ENCODE measurements at places on chromosomes 5 and 9.

DNA sequence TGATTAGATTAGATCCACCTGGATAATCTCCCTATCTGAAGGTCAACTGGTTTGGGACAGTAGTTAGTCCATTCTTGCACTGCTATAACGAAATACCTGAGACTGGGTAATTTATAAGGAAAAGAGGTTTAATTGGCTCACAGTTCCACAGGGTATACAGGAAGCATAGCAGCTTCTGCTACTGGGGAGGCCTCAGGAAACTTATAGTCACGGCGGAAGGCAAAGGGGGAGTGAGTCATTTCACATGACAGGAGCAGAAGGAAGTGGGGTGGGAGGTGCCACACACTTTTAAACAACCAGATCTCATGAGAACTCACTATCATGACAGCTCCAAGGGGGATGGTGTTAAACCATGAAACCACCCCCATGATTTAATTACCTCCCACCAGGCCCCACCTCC is 9.9 kb downstream of the C9orf40 start:
- DNase-seq: no peak

- DNase-seq: no peak
These were observed 146.3 kb downstream of the SNCAIP start for GRCh38 chr5:122458278-122458872.

DNA sequence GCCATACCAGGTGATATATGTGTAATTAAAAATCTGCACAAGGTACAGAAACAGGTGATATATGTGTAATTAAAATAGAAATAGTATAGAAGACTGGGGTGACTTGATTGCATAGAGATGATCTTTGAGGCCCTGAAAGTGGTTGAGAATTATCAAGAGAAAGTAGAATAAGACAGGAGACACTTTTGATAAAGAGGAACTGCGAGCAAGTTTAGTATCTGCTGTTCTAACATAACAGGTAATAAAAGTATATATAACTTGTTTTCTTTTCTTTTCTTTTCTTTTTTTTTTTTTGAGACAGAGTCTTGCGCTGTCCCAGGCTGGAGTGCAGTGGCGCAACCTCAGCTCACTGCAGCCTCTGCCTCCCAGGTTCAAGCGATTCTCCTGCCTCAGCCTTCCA is 5.4 kb downstream of the SNX2 start:
- DNase-seq: no peak

DNA sequence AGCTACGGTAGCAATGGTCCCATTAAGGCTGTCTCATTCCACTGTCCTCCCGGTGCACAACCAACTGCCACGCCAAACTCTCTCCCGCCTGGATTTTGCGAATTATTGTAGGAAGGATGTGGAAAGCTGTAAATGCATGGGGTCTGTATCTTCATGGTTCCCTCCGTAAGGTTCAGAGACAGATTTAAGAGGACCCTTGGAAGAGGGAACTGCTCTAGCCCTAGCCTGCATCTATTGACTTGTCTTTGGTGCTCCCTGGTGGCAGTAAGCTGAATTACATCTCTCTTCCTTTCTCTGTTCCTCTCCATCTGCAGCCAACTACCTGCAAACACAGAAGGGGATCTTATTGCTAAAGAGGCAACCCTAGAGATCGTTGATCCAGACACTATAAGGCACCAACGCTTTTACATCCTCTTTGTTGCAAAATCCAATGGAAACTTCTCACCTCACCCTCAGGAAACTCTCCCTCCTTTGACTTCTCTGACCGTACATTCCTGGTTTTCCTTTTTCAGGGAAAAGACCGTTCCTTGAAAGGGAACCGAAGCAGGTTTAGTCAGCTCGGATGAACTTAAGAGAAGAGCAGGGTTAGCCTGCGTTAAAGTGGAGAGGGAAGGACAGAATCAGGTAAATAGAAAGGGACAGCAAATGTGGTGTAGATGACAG is 11.9 kb downstream of the CAPSL start:
- peak; percentile 60 for DNase-seq

- peak; percentile 61 for DNase-seq
These were observed 66.7 kb downstream of the DAB2IP start for GRCh38 chr9:121718084-121718483.

GRCh38 chr5:81286059-81286617 is 15.2 kb upstream of the ZCCHC9 start:
- no peak for DNase-seq

GRCh38 chr9:5902377-5902776 is 11.7 kb downstream of the MLANA start:
- DNase-seq: no peak

DNA sequence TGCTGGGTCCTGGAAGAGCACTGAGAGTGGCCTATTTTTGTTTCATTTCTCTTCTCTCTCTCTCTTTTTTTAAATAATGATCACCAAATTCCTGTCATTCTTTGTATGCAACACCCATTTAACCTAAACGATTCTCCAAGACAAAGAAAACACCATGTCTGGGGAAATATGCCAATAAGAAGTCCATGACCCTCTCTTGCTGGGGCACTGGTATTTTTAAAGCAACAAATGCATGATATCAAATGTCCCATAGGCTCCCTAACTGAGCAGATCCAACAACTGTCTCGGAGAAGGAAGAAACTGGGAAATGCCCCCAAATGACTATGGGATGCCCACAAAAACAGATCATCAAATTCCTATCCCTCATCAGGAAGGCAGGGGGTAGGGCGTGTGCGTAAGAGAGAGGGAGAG is 567.4 kb downstream of the CCDC171 start:
- no peak for DNase-seq

GRCh38 chr5:170565072-170565471 is 61.3 kb downstream of the KCNIP1 start:
- peak; percentile 92 for DNase-seq

GRCh38 chr5:41918105-41918504 is 7.0 kb upstream of the FBXO4 start:
- no peak for DNase-seq

DNA sequence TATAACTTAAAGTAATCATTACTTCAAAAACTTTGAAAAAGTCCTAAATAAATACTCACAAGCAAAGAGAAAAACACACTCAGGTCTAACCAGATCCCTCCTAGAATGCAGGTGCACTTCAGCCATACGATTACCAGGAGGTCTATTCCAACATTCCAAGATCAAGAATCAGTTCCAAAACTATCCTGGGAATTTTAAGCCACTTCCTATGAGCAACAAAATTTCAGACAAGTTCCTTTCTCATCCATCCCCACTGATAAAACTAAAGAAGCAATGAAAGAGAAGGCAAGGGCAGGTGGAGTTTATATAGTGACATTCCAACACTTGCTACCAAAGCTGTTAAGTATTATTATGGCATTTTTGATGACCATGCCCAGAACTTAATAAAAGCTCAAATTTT is 29.6 kb downstream of the MLLT3 start:
- no peak for DNase-seq

DNA sequence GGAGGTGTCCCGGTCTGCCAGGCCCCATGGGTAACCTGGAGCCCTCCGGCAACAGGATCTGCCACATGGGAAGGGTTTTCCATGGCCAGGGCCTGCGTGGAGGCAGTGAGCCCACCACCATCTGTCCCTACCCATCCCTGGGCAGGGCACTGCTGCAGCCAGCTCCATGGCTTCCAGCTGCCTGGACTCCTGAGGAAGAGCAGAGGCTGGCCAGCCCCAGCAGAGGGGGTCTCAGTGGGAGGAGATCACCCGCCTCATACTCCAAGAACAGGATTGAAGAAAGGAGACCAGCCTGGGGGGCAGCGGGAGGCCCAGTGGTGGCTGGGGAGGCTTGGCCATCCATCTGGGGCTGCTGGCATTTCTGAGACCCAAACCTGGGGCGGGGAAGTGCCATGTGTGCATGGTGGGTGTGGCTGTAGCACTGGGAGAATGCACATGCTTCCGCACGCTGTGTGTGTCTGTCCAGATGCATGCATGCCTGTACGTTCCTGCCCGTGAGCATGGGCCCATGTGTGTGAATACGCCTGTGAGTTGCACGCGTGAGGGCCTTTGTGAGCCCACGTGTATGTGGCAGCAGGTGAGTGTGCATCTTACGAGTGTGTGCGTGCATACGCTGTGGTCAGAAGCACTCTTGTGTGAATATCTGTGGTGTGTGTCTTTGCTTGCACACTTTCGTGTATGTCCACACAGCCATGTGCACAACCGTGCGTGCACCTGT is 78.5 kb downstream of the LMX1B start:
- no peak for DNase-seq

DNA sequence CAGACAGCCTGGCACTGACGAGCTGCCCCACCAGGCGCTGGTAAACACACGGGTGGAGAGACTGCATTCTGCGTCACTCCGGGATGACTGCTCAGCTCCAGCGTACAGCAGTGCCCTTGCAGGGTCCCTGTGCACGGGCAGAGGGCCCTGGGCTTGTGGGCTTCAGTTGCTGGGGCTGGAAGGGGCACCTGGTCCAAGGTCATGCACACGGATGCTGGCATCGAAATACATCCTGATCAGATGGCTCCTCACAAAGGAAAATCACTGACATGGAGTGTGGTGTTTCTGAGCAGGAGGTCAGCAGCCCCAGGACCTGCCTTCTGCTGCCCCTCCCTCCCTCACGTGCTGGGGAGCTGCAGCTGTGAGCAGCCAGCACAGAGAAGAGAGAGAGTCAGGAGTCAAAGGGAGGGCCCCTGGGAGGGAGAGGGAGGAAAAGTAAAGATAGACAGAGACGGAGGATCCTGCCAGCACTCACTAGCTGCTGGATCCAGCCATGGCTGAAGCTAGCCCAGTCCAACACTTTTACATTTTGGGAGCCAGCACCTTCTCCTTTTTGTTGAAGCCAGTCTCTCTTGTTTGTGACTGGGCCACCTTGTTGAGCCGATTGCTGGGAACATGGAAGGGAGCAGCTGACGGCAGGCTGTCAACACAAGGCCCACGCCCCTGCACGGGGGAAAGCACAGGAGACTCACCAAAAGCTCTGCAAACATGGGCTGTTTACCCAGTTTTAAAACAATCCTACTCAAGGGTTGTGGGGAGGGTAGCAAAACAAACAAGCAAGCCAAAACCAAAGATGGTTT is 166.5 kb upstream of the PHYKPL start:
- no peak for DNase-seq

GRCh38 chr5:115948091-115948534 is 14.2 kb upstream of the LVRN start:
- DNase-seq: no peak

Data from hippocampal formation (tissue), 2 donors.